ENCODE measurements at places on chromosomes 1 and 21.

- DNase-seq: no peak
These were observed 202.7 kb downstream of the RHOU start for GRCh38 chr1:228937851-228938536.

GRCh38 chr1:170436928-170437327 lies 95.0 kb upstream of the GORAB start:
- DNase-seq: no peak

GRCh38 chr1:57229076-57229475 lies 194.8 kb downstream of the DAB1 start:
- DNase-seq: no peak

DNA sequence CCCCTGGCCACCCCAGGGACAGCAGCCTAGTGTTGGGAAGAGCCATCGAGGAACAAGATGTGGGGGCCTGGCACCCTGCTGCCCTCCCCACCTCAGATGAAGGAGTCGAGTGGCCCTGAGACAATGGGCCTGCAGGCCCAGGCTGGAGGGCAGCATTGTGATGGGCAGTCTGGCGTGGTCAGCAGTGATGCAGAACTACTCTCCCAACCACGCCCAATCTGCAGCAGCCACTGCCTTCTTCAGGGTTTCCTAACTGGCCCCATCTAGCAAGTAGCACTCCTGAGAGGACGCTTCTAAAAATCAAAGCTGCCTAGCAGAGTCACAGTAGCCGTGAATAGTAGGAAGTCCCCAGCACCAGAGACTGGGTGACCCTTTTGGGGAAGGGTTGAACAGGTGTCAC lies 18.5 kb downstream of the CDCP2 start:
- no peak for DNase-seq

GRCh38 chr1:39574646-39575045 lies 1.9 kb downstream of the PABPC4 start:
- DNase-seq: no peak

DNA sequence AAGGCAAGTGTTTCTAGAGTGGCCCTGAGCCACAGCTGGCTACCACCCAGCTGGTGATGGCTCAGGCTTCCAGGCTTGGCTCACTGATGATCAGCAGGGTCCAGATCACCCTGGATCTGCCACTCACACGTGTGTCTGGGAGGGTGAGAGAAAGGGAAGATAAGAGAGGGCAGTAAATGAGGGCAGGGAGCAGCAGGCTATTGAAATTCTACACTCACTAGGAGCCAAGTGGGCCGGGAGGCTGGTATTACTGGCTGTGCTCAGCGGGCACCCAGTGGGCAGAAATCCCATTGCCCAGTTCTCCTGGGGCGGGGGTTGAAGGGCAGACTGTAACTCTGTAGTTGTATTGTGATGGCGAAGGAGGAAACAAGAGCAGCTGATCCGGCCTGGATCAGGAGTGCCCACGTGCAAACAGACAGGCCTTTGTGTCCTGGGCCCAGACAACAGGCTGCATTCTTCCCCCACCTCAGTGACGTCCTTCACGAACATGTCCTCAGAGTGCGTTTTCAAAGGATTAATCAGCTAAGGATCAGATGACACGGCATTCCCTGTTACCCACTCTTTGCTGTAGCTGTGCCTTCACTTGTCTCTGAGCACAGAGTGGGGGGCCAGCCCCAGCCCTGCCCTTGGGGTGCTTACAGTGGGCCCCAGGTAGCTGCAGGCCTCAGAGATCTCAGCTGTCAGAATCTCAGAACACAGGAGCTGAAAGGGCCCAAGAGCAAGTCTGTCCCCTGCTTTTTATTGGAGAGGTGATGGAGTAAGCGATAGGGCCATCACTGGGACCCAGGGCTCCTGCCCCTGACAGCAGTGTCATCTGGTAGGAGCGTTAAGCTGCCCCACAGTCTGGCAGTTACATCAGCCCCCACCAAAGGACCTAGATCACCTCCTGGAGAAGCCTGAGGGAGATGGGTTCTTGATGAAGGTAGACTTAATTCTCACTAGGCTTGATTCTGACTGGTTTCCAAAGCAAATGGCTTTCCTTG lies 60.5 kb downstream of the ATP1A1 start:
- DNase-seq: no peak

GRCh38 chr1:10679496-10680220 lies 116.8 kb downstream of the CASZ1 start:
- DNase-seq: no peak

DNA sequence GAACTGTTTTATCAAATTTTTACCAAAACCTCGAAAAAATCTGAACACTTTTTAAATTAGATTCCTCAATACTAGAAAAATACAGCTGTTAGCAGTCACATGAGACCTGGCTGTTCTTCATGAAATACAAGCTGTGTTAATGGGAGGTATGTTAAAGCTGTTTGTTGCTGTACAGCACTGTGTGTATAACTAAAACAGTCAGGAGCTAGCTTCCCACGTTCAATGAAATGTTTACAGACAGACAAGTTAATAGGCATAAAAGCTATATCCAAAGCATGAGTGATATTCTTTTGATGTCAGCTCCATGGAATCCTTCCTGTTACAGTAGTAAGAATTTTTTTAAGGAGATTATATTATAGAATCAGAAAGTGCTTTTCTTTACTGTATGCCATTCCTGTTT lies 223.2 kb upstream of the FOXD3 start:
- no peak for DNase-seq

GRCh38 chr1:171715813-171716251 lies 26.0 kb downstream of the VAMP4 start:
- no peak for DNase-seq

DNA sequence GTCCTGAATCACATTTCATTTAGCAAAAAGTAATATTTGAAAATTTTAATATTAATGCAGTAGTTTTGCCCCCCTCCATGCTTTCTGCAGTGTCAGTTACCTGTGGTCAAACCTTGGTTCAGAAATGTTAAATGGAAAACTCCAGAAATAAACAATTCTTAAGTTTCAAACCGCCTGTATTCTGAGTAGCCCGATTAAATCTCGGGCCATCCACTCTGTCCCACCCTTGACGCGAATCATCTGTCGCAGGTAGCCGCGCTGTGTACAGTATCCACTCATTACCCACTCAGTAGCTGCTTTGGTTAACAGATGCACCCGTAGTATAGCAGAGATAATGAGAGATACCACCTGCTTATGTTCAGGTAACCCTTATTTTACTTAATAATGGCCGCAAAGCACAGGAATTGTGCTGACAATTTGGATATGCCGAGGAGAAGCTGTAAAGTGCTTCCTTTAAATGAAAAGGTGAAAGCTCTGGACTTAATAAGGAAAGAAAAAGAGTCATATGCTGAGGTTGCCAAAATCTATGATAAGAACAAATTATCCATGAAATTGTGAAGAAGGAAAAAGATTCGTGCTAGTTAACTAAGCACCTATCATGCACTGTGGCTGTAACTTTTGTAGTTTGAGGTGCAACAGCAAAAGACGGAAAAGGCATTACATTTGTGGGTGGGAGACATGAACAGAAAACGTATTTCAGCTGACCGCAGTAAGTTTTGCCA lies 889 bp upstream of the SCYL3 start:
- no peak for DNase-seq

DNA sequence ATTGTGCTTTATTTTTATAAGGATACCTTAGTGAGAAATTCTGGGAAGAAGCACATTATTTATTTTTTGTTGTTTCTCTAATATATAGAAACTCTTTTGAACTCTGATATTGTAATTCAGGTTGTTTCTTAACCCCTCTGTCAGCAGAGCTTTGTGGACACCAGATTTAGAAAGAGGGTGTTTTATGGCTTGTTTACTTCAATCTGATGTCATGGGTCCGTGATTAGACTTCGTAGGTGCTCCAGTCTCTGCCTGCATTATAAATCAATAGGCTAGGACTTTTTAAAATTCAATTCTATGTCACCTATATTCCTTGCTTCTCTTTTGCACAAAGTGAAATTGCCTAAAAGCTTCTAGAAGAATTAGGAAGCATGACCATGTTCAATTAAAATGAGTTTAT lies 47.3 kb upstream of the CCDC190 start:
- no peak for DNase-seq

GRCh38 chr1:154621875-154622274 lies 13.9 kb upstream of the ADAR start:
- no peak for DNase-seq

GRCh38 chr1:50488876-50489275 lies 65.6 kb upstream of the DMRTA2 start:
- DNase-seq: no peak

DNA sequence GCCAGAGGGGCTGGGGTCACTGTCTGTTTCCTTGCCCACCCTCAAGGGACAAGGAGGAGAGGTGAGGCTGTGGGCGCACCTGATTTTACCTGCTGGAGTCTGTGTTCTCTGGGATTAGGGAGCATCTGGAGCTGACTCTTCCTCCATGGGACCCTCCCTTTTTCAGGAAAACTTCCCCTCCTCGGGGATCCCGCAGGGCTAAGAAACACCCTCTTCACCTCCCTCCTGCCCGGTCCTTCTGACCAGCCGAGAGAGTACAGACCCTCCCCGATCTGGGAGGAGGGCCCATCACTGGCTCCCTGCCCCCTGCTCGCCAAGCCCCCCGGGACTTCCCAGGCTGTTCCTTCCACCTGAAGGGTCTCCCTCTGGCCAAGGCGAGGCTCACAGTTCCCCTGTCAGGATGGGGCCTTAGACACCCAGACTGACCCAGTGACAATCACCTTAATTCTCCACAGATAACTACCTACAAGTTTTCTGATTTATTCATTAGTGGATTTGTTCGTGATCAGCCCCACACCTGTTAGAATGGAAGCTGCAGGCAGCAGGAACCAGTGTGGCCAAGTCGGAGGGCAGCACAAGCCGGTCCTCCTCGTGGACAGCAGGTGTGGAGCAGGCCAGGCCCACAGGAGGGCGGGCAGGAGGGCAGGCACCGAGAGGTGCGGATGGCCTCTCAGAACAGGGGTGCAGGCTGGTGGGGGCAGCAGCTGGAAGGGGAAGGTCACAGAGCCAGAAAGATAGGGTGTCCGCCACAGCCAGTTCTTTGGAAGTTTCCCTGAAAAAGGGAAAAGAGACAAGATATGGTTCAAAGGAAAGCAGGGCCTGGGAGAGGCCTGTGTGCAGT lies 15.9 kb upstream of the SAMD11 start:
- DNase-seq: no peak

- DNase-seq: no peak
These were observed 739.7 kb upstream of the NCAM2 start for GRCh38 chr21:20258542-20258941.

DNA sequence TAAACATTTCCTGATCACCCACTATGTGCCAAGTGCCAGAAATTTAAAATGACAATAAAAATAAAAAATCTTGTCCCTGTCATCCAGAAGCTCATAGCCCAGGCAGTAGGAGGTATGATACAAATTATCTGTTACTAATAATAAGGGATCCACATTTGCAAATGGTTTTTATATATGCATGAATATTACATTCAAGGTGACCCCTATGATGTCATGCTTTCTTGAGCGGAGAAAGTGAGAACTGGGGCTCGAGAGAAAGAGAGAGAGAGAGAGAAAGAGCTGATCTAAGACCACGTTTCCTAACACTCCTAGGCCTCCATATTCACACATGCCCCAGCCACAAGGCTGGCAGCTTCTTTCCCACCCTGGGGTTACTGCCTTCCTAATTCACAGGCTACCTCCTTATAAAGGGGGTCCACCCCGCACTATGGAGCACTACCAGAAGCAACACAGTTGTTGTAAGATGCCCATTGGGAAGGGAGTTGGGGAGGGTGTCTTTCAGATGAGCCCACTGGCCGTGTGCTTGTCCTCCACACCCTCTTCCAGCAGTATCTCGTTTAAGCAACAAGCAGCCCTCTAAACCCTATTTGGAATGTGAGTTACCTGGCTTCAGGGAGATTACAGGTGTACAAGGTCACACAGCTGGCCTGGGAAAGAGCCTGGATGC lies 28.8 kb upstream of the LRRN2 start:
- DNase-seq: no peak

- no peak for DNase-seq
These were observed 7.4 kb upstream of the ADAR start for GRCh38 chr1:154615411-154615810.

DNA sequence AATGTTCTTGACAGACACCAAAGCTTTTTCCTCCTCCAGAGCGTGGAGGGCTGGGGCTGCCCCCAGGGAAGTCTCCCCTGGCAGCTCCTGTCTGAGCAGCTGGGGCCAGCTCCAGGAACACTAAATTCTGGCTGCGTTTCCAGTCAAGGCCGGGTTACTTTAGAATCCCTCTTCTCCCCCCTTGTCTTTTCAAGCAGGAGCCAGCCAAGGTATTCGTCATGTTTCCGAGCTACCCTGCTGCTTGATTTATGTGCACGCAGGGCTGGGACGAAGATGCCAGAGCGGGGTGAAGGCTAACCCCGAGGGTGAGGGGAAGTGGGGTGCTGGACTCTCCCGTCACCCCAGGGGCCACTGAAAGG lies 68.1 kb upstream of the ANGPTL1 start:
- DNase-seq: no peak

DNA sequence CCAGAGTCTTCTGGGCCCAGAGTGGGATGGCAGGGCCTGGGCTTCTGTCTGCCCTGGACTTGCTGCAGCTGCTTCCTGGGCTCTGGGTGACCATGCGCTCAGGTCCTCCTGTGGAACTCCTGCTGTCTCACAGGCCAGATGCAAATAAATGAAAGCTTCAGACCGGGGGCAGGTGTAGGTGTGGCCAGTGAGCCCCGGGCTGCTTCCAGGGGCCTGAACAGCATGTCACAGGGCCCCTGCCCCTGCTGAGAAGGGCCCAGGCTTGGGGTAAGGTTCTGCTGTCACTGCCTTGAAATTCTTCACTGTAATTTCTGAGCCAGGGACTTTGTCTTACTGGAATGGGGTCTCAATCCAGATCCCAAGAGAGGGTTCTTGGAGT lies 2.5 kb upstream of the PKNOX1 start:
- no peak for DNase-seq

DNA sequence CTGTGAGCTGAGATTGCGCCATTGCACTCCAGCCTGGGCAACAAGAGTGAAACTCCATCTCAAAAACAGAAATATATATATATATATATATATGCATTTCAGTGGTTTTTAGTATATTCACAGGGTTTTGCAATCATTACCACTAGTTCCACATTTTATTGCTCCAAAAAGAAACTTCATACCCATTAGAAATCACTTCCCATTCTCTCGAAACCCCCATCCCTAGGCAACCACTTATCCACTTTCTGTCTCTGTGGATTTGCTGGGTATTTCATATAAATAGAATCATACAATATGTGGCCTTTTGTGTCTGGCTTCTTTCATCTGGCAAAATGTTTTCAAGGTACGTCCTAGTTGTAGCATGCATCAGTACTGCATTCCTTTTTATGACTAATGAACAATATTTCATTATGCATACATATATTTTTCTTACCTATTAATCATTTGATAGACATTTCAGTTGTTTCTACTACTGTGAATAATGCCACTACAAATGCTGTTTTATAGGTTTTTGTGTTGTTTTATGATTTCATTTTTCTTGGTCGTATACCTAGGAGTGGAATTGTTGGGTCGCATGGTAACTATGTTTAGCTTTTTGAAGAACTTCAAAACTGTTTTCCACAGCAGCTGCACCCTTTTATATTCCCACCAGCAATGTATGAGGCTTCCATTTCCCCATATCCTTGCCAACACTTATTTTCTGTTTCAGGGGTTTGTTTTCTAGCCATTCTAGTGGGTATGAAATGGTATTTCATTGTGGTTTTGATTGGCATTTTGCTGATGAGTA lies 95.9 kb downstream of the PHTF1 start:
- DNase-seq: no peak
